ENCODE measurements at places on chromosomes 7 and 10. TPM values are rescaled to one million over a fixed set of nuclear protein-coding genes. Genes with fewer than 3 reads are reported as not detected.

- no peak for DNase-seq
- H3K4me1 ChIP-seq, result no peaks in the 10 kb centered on the region
- no peak overlapping the region for H3K27ac ChIP-seq
- no peaks in the 10 kb centered on the region for H3K36me3 ChIP-seq
These were observed 84.4 kb upstream of the FAM171A1 start for GRCh38 chr10:15455456-15455855.

CYP2E1 gene
- 0.36 TPM for total RNA-seq

- H3K27ac ChIP-seq, result no peak overlapping the region
- peaks cover 2% of the 10 kb centered on the region for H3K4me1 ChIP-seq
- H3K4me3 ChIP-seq, result no peak overlapping the region
- DNase-seq, result peak; percentile 70
These were observed 103.5 kb upstream of the FERD3L start for GRCh38 chr7:19248681-19249080.

- DNase-seq, result peak; percentile 81
- peaks cover 9% of the 10 kb centered on the region for H3K4me1 ChIP-seq
- no peaks in the 10 kb centered on the region for H3K27me3 ChIP-seq
- no peaks in the 10 kb centered on the region for H3K36me3 ChIP-seq
These were observed 143.0 kb upstream of the HDAC9 start for GRCh38 chr7:18352339-18353255.

AGAP9 gene
- total RNA-seq, result 2.5 TPM

- no peak for DNase-seq
- H3K27ac ChIP-seq, result no peak overlapping the region
- H3K4me3 ChIP-seq, result no peak overlapping the region
- H3K27me3 ChIP-seq, result no peaks in the 10 kb centered on the region
These were observed 145.3 kb downstream of the DYNC1I1 start for GRCh38 chr7:95917634-95918033.

- peaks cover 2% of the 10 kb centered on the region for H3K27me3 ChIP-seq
- no peaks in the 10 kb centered on the region for H3K4me1 ChIP-seq
- DNase-seq, result peak; percentile 40
- H3K27ac ChIP-seq, result no peak overlapping the region
These were observed 34.7 kb downstream of the MRPS24 start for GRCh38 chr7:43834463-43835251.

GRCh38 chr10:102633287-102633686 lies 11.0 kb upstream of the TRIM8 start:
- H3K4me1 ChIP-seq, result peaks cover 62% of the 10 kb centered on the region
- H3K27me3 ChIP-seq, result no peaks in the 10 kb centered on the region
- DNase-seq, result peak; percentile 81
- peak overlapping the region; percentile 96 for H3K27ac ChIP-seq

CDC14C gene
- under 0.01 TPM for total RNA-seq

GRCh38 chr10:805620-806305 lies 116.3 kb upstream of the DIP2C start:
- H3K27me3 ChIP-seq, result no peaks in the 10 kb centered on the region
- H3K36me3 ChIP-seq, result peaks cover 29% of the 10 kb centered on the region
- H3K27ac ChIP-seq, result no peak overlapping the region
- DNase-seq, result no peak
- H3K4me3 ChIP-seq, result no peak overlapping the region

KCND2 gene
- total RNA-seq, result under 0.01 TPM

CYP26C1 gene
- total RNA-seq, result under 0.01 TPM

GRCh38 chr7:158804335-158804734 lies 25.0 kb downstream of the ESYT2 start:
- no peaks in the 10 kb centered on the region for H3K27me3 ChIP-seq
- peaks cover 4% of the 10 kb centered on the region for H3K36me3 ChIP-seq
- H3K4me3 ChIP-seq, result no peak overlapping the region
- peaks cover 6% of the 10 kb centered on the region for H3K4me1 ChIP-seq
- H3K27ac ChIP-seq, result no peak overlapping the region

DNA sequence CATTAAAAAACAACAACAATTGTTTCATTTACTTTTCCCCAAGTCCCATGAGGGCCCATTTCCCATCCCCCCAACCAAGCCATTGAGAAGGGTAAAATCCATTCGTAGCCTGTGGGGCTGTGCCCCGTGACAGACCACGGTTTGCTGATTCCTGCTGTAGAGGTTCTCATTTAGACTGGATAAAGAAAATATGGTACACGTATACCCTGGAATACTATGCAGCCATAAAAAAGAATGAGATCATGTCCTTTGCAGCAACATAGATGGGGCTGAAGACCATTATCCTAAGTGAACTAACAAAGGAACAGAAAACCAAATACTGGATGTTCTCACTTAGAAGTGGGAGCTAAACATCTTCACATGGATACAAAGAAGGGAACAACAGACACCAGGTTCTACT lies 44.9 kb downstream of the ZNF783 start:
- no peak overlapping the region for H3K27ac ChIP-seq
- H3K4me3 ChIP-seq, result no peak overlapping the region
- no peak for DNase-seq
- no peaks in the 10 kb centered on the region for H3K36me3 ChIP-seq
- no peaks in the 10 kb centered on the region for H3K27me3 ChIP-seq

DNA sequence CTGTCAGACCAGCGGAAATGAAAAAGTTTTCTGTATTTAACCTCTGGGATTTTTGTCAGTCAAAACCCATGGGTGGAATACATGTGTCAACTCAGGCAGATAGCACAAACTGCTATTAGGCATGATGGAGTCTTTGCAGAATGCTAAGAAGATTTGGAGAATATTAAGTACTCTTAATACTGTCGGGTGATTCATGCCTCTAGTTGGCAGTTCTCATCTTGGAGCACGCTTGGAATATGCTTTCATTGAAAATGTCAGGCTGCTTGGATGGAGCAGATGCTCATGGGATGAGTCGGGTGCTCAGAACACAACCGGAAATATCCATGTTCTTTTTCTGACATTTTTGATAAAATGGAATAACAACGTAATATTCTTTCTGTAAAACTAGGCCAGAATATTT lies 27.6 kb upstream of the PRKG1 start:
- DNase-seq, result no peak
- no peak overlapping the region for H3K27ac ChIP-seq
- no peaks in the 10 kb centered on the region for H3K27me3 ChIP-seq
- H3K4me1 ChIP-seq, result no peaks in the 10 kb centered on the region
- H3K36me3 ChIP-seq, result no peaks in the 10 kb centered on the region

SPDYE16 gene
- not detected for total RNA-seq

GRCh38 chr10:15469111-15469510 lies 98.0 kb upstream of the FAM171A1 start:
- H3K4me3 ChIP-seq, result no peak overlapping the region
- DNase-seq, result no peak
- H3K27ac ChIP-seq, result no peak overlapping the region

DNA sequence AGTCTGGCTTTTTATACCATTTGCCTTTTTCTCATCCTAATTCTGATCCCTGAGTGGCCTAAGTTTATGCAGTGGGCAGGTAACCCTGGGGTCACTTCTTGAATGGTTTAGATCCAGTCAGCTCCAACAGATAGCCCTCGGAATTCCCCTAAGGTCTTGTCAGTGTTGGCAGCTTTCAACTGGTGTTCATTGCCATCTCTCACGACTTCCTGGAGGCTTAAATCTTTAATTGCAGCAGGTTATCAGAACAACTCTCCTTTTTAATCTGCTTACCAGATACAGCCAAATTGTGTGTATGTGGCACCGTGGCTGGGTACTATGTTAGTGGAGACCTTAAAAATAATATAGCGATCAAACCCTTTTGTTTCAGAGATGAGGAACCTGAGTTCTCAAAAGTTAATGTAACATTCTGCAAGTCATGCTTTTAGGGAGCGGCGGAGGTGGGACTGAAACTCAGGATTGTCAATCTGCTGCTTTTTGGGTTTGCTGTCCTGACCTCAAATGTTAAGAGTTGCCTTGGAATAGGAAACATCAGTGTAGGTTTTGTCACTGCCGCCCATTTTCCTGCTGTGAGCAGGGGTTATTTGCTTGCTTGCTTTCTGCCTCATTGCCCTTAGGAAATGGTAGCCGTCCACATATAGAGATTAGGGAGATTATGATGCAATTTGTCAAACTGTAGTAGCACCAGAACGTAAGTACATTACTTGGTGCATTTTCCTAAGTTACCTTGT lies 818 bp downstream of the DLD start:
- H3K27ac ChIP-seq, result peak overlapping the region; percentile 95
- peaks cover 5% of the 10 kb centered on the region for H3K4me1 ChIP-seq
- H3K27me3 ChIP-seq, result no peaks in the 10 kb centered on the region
- H3K36me3 ChIP-seq, result peaks cover 4% of the 10 kb centered on the region
- peak overlapping the region; percentile 72 for H3K4me3 ChIP-seq

STEAP1B gene
- 21.1 TPM for total RNA-seq

DNA sequence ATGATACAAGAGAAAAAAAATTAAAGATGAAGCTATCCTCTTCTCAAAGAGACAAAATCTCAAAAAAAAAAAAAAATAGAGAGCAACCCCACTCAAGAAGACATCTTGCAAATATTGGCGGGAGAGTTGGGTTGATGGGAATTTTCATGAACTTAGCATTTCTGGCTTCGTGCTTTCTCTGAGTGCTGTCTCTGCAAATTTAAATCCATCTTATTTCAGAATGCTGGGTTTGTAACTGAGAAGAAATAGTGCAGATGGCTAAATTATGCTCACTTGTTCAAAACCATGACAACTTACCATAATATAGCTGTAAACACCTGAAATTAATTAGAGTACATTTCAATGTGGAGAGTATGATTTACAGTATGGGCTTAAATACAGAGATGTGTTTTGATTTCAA lies 484.8 kb upstream of the CELF2 start:
- H3K27me3 ChIP-seq, result no peaks in the 10 kb centered on the region
- no peaks in the 10 kb centered on the region for H3K36me3 ChIP-seq
- H3K27ac ChIP-seq, result no peak overlapping the region
- no peak for DNase-seq
- H3K4me1 ChIP-seq, result peaks cover 6% of the 10 kb centered on the region
- no peak overlapping the region for H3K4me3 ChIP-seq

LIPM gene
- not detected for total RNA-seq

ASAH2 gene
- total RNA-seq, result 0.18 TPM

DNA sequence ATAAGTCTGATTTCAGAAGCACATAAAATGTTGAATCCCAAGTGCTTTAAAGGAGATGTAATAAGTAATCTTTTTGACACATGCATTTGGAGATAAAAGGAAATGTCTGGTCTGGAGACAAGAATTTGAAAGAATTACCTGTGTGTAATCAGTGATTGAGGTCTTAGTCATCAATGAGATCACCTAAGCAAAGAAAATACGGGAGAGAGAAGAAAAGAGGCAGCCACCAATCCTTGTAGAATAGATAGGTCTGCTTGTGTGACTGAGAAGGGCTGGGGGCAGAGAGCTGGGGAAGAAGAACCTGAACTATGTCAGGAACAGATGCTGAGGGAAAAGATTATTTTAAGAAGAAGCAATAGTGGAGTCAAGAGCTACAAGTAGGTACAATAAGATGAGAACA lies 49.3 kb upstream of the ITPRID1 start:
- no peak overlapping the region for H3K27ac ChIP-seq
- no peaks in the 10 kb centered on the region for H3K36me3 ChIP-seq
- no peak overlapping the region for H3K4me3 ChIP-seq
- no peaks in the 10 kb centered on the region for H3K4me1 ChIP-seq
- DNase-seq, result no peak
- no peaks in the 10 kb centered on the region for H3K27me3 ChIP-seq

OGDHL gene
- total RNA-seq, result 0.18 TPM

DNA sequence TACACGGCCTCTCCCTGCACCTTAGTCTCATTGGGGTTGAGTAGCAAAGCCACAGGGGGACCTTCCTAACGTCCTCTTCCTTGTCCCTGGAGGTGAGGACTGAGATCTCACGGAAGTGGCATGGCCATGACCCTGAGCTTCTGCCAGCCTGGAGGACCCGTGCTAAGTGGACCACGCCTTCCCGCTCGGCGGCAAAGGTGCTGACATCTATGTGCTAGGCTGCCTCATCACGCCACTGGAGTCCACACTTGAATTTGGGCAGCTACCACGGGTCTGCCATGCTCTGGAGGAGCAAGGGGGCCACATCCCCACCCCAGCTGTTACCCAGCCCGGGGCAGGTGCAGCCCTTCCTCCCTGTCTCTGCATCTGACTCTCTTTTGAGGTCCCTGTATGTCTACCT lies 15.3 kb downstream of the GHRHR start:
- DNase-seq, result no peak
- no peak overlapping the region for H3K4me3 ChIP-seq
- H3K27me3 ChIP-seq, result peaks cover 35% of the 10 kb centered on the region
- no peak overlapping the region for H3K27ac ChIP-seq
- no peaks in the 10 kb centered on the region for H3K36me3 ChIP-seq

GRCh38 chr7:107161415-107161814 lies 7.4 kb upstream of the HBP1 start:
- peak overlapping the region; percentile 52 for H3K27ac ChIP-seq
- no peak for DNase-seq
- no peaks in the 10 kb centered on the region for H3K4me1 ChIP-seq
- no peaks in the 10 kb centered on the region for H3K27me3 ChIP-seq

DNA sequence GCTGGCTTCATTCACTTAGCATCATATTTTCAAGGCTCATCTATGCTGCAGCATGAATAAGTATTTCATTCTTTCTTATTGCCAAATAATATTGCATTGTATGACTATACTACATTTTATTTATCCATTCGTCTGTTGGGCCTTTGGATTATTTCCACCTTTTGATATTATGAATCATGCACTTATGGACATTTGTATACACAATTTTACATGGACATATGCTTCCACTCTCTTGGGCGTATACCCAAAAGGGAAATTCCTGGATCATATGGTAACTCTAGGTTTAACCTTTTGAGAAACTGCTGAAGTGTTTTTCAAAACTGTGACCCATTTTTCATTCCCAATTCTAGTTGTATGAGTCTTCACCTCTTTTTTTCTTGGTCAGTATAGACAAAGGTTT lies 80.3 kb upstream of the GNAI1 start:
- no peaks in the 10 kb centered on the region for H3K27me3 ChIP-seq
- H3K27ac ChIP-seq, result no peak overlapping the region
- no peak overlapping the region for H3K4me3 ChIP-seq
- DNase-seq, result peak; percentile 92

- no peaks in the 10 kb centered on the region for H3K36me3 ChIP-seq
- no peaks in the 10 kb centered on the region for H3K27me3 ChIP-seq
- peak overlapping the region; percentile 97 for H3K27ac ChIP-seq
- no peak overlapping the region for H3K4me3 ChIP-seq
These were observed 107.2 kb upstream of the LYZL2 start for GRCh38 chr10:30736685-30737232.

DNA sequence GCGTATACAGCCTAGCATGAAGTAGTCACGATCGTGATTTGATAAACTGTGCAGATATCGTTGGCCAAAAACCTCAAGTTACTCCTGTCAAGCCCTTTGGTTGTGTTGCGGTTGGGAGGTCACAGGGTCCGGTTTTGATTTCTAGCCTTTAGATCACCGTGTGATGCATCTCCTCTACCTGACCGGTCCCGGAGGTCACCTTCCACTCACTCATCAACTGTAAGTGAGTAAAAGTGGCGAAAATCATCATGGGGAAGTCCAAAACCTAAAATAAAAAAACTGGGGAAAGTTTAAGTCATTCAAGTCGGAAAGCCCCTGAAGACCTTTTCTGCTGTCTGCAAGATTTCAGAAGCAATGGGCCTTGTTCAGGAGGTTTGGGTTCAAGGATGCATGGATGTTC lies 62.8 kb downstream of the ADARB2 start:
- no peak overlapping the region for H3K4me3 ChIP-seq
- no peak overlapping the region for H3K27ac ChIP-seq
- no peak for DNase-seq
- no peaks in the 10 kb centered on the region for H3K4me1 ChIP-seq
- H3K27me3 ChIP-seq, result no peaks in the 10 kb centered on the region
- H3K36me3 ChIP-seq, result no peaks in the 10 kb centered on the region

GRCh38 chr7:150307129-150307528 lies 16.0 kb upstream of the LRRC61 start:
- H3K36me3 ChIP-seq, result no peaks in the 10 kb centered on the region
- H3K27me3 ChIP-seq, result no peaks in the 10 kb centered on the region
- H3K27ac ChIP-seq, result no peak overlapping the region
- H3K4me3 ChIP-seq, result no peak overlapping the region
- peaks cover 3% of the 10 kb centered on the region for H3K4me1 ChIP-seq
